Stimulated activated CD8-positive, alpha-beta memory T cell treated with anti-CD3 and anti-CD28 coated beads, Interleukin-7, amount 100 ng/mL, for 4 hours (primary cell): ENCODE measurements at places on chromosomes 12 and 14.

DNA sequence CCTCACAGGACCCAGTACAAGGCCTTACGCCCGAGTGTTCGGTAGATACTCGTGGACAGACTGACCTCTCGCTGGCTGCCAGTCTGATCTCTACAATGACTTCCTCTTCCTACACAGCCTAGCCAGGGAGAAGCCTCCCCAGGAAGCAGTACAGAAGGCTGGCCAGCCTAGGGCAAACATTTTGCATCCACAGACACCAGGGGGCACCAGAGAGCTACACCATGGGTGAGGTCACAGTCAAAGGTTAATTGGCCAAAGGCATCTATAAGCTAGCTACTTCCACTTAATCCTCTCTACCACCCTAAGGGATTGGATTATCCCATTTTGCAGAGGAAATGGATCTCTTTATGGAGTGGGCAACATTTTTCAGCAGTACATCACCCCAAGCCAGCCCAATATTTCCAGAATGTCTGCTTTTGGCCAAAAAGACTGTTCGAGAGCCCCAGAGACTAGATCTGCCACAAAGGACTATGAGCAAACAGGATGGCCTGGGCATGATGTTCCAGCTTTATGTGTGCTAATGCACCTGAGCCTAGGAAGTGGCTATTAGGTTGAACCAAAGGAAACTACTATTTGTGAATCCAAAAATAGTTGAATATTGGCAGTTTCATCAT is 14.6 kb upstream of the PNMA1 start:
- peak; percentile 79 for DNase-seq

- DNase-seq, result no peak
Observed at GRCh38 chr12:69304284-69304683, 43.9 kb upstream of the LYZ start.

DNA sequence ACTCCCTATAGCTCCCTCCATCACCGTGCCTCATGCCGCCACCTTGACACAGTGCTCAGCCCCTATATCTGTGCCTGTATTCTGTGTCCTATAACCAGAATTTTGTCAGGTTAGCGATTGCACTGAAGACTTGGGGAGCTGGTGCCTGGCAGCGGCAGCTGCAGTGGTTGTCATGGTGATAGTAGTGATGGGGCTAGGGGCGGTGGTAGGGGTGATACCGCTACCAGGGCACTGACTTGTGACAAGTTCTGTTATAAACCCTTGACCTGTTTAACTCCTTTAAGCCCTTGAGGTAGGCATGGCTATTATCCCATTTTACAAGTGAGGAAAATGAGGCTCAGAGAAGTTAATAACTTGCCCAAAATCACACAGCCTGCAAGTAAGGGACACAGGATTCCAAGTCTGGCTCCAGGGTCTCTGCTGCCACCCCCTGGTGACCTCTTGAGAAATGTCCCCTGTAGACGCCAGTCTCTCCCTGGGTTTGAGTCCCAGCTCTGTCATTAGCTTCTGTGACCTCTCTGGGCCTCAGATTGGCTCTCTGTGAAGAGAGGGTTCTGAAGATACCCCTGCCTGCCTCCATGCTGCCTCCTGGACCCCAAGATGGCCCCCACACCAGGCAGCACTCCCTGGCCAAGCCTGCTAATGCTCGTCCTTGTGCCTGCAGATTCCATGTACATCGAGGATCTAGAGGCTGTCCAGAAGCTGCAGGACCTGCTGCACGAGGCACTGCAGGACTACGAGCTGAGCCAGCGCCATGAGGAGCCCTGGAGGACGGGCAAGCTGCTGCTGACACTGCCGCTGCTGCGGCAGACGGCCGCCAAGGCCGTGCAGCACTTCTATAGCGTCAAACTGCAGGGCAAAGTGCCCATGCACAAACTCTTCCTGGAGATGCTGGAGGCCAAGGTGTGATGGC is 121.9 kb downstream of the ESRRB start:
- no peak for DNase-seq

GRCh38 chr14:68274725-68275124 is 455.1 kb downstream of the RAD51B start:
- DNase-seq, result no peak

DNA sequence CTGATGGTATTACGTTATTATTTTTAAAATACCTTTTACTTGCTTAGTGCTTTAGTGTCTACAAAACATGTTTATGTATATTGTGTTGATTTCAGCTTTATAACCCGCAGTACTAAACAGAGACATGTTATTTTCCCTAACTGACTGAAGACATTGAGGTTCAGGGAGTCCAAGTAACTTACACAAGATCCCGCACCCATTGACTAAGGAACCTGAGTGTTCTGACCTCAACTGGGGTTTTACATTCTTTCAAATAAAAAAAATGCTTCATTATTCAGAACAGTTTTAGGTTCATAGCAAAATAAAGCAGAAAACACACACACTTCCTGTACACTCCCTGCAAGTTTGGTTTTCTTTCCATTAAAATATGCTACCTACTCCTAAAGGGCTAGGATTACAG is 60.4 kb upstream of the METAP2 start:
- DNase-seq, result no peak
